NCI-H524 (cell line): ENCODE measurements at places on chromosomes 16 and 17.
A peak's percentile ranks its signal among the peaks of the same experiment; 100 is the strongest.

DNA sequence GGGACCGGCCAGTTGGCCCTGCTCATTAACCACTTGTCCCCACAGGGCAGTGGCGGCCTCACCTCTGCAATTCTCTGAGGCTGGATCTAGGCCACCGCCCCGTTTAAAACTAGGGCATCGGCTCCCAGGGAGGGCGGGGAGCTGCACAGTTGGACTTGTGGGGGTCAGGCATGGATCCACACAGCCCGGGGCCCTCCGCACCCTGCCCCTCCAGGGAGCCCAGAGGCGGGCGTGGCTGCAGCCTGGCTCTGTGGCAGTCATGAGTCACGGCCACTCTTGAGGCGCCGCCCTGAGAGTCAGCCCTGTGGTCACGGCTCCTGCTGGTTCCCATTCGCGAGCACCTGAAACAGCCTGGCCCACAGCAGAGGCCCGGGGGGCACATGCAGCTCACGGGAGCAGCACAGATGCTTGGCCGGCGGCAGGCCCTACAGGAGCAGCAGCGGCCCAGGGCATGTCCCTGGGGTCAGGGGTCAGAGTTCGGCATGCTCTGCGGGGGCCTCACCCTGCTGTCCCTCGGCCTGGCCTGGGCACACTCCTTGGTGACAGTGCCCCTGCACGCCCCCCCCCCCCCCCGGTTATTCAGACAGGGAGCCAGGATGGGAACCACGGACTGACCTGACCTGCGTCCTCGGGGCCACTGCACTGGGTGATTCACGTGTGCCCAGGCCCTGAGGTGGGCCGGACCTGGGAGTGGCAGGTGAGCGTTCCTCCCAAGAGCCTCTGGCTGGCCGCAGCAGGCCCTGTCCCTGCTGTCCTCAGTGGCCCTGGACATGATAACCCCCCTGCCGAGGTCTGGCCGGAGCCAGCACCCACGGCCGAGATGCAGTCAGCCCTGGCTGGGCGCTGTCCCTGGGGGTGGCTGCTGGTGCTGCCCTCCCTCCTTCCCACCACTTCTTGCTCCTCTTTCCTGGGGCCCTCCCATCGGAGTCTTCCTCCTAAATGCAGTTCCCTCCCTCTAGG lies 8.2 kb downstream of the CAPN15 start:
- no peak for DNase-seq

DNA sequence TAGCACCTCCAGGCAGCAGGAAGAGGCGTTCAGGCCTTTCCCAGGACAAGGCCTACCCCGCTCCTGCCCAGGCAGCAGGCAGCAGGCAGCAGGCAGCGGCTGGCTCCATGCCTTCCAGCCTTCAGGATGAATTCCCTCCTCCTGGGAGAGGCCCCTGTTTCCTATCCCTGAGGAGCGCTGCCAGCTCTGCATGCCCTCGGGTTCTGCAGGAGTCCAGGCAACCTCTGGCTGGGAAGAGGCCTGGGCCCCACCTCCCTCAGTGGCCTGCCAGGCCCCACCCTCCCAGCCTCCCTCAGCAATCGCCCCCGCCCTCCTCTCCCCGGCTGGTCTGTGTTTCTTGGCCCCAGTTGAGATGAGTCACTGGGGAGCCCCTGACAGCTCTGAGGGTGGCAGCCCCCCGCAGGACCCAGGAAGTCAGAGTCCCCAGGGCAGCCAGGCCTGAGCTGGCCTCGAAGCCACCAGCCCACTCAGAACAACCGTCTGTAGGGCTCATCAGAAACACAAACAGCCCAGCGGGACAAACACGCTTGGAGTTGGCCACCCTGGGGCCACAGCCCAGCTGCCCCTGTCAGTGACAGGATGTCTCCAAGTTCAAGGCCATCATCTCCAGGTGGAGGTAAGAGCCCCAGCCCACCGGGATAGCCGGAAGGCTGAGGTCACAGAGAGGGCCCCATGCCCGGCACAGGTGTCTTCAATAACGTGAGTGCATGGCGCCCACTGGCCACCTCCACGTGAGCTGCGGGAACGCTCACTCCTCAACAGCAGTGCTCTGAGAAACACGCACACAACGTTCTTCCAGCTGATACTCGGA lies 39.5 kb upstream of the CIBAR2 start:
- DNase-seq: no peak

DNA sequence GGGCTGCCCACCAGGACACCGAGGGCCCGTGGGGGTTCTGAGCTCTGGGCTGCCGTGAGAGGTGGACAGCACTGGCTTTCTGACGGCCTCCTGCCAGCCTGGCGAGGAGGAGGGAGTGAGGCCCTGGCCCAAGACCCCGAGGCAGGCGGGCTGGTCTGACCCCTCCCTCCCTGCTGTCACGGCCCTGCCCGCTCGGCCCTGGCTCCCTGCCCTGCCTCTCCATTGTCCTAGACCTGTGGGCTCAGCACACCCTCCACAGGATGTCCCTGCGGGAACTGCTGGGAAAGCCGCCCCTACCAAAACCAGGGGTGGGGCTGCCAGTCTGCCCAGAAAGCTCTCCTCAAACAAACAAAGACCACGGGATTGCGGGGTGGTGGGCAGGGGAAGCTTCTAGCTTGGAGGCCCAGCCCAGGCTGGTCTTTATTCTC lies 20.7 kb downstream of the SPNS2 start:
- DNase-seq: no peak

DNA sequence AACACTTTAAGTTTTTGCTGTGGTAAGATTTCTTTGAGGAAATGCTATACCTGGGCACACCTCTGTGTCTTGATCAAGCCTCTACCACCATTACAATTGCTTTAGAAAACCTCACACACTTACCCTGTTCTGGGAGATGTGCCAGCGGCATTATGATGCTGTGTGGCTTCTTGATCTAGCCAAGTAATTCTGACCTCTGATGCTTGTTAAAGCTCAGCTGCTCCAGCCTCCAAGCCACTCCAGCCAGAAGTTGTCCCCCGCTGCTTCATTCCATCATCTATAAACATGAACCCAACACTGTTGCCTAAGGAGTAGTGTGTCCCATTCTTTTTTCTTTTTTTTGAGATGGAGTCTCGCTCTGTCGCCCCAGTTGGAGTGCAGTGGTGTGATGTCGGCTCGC lies 60.1 kb downstream of the CYLD start:
- no peak for DNase-seq

GRCh38 chr16:23700093-23700492 lies 12.9 kb downstream of the ERN2 start:
- no peak for DNase-seq

GRCh38 chr17:73921306-73921705 lies 277.1 kb upstream of the SDK2 start:
- DNase-seq: no peak

GRCh38 chr17:66115246-66115645 lies 76.7 kb downstream of the CEP112 start:
- no peak for DNase-seq

DNA sequence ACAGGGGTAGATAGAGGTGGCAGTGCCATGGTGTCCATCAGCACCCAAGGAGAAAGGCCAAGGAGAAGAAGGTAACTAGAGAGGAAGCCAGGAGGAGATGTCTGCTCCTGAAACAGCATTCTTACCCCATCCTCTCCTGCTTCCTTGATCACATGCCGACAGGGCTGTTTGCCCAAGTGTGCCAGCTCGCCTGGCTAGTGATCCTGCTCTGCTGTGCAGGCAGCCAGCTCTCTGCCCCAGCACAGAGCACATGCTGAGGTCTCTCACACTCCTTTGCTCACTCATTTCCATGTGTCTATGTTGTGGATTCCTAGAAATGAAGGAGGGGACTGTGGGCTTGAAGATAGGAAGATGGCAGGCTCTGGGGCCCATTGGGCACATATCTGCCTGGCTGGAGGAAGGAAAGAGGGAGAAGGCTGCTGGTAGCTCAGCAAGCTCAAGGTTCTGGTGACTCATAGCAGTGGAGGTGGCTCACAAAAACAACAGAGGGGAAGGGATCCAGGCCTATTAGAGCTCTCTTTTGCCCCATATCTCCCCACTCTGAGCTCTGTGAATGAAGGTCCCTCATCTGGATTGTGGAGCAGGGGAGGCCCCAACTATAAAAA lies 54.3 kb downstream of the NEUROD2 start:
- no peak for DNase-seq

GRCh38 chr17:40015998-40016985 lies 1.1 kb downstream of the CSF3 start:
- DNase-seq: no peak

DNA sequence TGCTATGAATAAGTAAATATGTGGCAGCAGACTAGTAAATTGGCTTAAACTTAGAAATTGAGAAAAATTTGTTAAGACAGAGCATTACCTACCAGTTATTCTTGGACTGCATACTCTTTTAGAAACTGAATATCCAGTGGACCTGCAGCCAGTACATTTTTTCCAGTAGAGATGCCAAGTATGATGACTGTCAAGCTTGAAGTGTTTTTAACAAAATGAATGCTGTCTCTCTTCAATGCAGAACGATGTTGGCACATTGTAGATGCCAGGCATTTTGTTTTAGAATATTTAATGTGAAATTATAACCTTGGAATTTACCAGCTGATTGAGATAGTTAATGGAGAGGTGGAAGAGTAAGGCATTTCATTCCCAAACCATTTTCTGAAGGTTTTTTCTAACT lies 52.5 kb downstream of the NFAT5 start:
- no peak for DNase-seq

DNA sequence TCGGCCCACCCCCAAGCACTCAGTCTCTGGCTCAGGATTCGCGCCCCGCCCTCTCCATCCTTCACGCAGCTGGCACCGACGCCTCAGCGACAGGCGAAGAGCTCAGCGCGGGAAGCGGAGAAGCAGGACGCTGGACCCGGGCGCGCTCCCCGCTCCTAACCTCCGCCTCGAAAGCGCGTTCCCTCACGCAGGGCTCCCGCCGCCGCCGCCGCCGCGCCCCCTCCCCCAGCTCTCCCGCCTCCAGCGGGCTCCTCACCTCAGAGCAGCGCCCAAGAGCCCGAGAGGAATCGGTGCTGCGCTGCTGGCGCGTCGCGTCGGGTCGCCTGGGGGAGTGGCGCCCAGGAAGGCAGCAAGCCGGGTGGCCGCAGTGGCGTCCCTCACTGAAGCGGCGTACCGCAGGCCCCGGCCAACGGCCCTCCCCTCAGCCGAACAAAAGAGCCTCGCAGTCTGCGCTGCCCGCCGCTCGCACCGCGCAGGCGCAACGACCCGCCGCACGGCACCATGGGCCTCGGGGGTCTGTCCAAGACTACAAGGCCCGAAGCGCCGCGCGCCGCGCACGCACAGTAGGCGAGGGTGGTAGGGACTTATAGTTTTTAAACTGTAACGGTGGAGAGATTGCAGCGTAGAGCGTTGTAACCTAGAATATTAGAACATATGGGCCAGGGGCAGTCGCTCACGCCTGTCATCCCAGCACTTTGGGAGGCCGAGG lies at the start of gene CBX1:
Gene CBX1, minus strand, starts transcription at position 467 of the 709 bp plus-strand sequence. CDS start 24,474 bp downstream, outside the sequence.
- peak; percentile 99 for DNase-seq

DNA sequence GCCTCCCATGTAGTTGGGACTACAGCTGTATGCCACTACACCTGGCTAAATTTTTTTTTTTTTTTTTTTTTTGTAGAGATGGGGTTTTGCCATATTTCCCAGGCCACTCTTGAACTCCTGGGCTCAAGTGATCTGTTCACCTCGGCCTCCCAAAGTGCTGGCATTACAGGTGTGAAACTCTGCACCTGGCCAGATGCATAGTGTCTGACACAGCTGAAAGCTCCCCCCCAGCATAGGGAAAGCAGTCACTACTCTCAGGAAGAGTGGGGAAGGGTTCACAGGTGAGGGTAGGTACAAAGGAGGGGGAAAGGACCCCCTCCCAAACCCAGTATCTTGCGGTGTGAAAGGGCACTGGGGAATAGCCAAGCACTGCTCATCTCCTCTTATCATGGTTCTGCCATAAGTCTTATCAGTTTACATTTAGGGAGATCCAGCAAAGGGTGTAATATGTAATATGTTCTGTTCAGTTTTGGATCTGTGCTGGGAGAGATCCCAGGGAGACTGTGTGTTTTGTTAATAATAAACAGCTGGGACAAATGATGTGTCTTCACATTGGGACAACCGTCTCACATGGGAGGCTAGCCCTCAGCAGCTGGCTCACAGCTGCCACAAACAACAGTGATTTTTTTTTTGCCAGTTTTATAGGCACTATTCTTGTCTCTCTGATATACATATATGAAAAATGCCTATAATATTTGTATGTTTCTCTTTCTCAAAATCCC lies 6.8 kb upstream of the CAVIN1 start:
- no peak for DNase-seq

DNA sequence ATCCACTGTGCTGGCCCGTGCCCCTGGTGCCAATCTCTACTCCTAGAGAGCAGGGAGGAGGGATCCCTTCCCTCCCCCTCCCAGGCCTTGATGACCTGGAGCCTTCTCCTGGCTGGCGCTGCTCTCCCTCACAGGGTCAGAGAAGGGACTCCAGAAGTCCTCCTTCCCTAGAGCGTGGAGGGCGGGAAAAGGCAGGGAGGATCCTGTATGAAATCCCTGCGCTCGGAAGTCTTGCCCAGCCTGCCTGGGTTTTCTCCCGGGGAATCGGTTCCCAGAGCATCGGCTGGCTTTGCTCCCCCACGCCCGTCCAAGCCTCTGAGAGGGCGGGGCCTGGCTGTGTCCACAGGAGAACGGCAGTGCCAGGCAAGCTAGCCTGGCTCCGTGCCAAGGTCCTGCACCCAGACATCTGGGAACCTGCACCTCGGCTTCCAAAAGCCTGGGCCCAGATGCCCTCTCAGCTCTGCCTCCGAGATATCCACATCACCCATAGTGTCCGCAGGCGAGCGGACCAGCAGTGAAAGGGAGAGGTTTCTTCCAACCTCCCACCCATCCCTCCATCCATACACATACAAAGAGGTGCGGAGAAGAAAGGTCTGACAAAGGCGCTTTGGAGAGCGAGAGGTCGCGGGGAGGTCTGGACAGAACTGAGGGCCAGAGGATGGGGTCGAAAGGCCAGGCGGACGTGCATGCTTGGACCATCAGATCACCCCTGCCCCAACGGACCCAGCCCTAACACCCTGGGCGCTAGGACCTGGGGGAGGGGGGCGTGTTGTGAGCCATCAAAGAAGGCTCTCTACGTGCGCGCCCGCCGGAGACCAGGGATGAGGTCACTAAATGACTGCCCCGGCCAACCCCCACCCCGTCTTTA lies 1.1 kb downstream of the MPP2 start:
- DNase-seq: peak; percentile 78

- DNase-seq: no peak
These were observed 26.7 kb downstream of the SRCIN1 start for GRCh38 chr17:38579083-38579480.

GRCh38 chr17:44736551-44737240 lies 22.1 kb upstream of the ADAM11 start:
- DNase-seq: no peak

DNA sequence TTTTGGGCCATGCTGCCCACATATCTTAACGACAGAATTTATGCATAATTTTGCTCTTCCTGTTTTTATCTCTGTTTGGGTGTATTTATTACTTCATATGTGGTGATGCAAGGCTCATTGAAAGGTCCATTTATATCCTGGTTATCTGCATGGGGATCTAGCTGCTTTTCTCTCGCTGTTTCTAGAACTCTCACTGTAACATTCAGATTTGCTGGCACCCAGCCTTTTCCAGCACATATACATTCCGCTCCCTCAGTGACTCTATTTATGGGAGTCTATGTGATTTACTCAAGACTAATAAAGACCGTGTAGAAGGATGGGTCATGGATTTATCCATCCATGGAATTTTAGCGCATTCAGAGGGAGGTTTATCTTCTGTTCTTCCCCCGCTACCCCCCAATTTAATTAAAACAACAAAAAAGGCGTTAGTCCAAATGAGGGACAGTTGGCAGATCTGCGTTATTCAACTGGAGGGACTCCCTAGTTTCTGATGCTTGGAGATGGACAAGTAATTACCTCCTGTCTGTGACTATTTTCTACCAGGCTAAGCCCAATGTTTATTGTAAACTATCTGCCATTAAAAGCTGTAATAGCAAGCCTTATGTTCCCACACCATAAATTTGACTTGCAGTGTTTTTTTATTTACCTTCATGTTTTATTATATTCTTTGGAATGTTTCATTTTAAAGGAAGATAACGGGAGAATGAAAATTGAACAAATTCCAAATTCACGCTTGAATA lies 19.8 kb upstream of the MARCHF10 start:
- no peak for DNase-seq
